ENCODE measurements at places on chromosomes 7 and 10.
A peak's percentile ranks its signal among the peaks of the same experiment; 100 is the strongest.

GRCh38 chr10:27998178-27998953, 513 bp downstream of the ODAD2 start:
- no peak for DNase-seq

DNA sequence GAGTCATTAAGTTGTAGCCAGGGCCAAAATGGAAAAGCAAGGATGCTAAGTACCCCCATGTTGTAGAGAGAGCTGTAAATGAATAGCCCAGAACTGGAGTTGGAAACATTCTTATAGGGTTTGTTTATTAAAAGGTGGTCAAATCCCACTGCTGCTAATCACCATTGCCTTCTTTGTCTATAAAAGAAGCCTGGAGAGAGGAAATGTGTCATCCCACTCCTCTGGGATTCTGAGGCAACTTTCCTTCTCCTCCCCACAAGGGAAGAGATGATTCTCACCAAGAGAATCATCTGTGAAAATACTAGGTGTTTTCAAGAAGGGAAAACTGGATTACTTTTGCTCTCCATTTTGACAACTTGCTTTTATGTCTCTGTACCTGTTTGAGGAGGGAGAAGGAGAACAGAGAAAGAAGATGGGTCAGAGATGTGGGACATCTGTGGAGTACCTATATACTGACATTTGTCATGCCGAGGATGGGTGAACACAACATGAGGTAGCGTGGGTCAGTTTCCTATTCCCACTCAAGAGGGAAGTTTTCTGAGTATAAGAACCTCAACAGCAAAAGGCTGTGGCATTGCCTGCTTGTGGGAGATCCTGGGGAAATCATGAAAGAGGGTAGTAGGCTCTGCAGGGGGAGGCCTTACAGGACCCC, 262.2 kb downstream of the KIF20B start:
- DNase-seq: no peak

DNA sequence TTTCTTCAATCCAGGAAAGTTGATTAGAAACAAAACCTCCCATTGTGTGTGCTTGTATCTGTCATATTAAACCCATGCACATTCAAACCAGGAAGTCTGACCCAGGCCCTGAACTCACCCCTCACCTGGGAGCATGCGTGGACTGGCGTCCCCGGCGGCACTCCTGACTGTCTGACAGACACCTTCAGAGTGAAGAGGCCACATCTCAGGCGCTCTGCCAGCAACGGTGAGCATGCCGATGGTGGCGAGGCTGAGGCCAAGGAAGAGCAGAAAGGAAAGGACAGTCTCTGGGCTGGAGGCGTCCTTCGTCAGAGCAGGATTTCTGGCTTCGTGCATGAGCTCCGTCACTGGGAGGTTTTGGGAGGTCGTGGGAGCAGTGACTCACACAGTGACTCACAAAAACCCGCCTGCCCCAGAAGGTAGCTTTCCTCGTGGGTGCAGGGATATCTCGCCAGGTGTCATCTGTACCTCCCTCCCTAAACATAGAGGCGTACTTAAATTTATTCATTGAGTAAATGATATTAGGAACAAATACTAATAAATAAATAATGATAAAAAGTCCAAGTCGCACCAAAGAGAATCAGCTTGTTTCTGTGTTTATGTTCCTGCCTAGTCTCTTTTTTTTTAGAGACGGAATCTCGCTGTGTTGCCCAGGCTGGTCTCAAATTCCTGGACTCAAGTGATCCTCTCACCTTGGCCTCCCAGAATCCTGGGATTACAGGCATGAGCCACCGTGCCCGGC, 13.5 kb downstream of the IQCE start:
- DNase-seq: no peak

GRCh38 chr10:36738738-36739431, 386.5 kb upstream of the ANKRD30A start:
- no peak for DNase-seq

GRCh38 chr7:148993193-148993592, 35.1 kb downstream of the PDIA4 start:
- DNase-seq: no peak

GRCh38 chr10:104201636-104202035, 30.5 kb downstream of the CFAP43 start:
- DNase-seq: no peak

GRCh38 chr7:825386-825785, 6.9 kb upstream of the SUN1 start:
- DNase-seq: no peak

DNA sequence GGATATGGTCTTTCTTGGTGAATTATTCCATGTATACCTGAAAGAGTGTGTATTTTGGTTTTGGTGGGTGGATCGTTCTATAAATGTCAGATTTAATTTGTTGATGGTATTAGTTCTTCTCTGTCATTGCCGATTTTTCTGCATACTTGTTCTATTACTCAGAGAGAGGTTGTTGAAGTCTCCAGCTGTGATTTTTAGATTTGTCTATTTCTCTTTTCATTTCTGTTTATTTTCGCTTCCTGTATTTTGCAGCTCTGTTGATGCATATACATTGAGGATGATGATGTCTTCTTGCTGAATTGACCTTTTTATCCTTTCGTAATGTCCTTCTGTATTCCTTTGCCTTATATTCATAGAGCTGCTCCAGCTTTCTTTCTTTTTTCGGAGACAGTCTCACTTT, 12.1 kb upstream of the BHLHA15 start:
- no peak for DNase-seq

DNA sequence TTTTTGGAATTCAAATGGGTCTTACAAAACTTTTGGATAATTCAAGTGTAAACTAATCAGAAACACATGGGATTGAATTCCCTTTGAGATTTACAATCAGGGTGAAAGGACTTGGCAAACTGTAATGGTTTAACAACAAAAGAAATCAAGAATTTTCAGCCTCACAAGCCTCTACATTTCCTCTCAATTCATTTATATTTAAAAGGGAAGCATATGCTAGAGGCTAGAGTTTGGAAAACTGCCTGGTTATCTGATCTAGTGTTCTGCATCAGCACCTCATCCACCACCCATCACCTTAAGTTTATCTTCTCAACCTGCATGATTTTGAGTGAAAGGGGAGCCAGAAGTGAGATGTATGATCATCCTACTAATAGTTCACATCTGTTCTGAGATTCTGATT, 120.7 kb downstream of the TES start:
- no peak for DNase-seq

DNA sequence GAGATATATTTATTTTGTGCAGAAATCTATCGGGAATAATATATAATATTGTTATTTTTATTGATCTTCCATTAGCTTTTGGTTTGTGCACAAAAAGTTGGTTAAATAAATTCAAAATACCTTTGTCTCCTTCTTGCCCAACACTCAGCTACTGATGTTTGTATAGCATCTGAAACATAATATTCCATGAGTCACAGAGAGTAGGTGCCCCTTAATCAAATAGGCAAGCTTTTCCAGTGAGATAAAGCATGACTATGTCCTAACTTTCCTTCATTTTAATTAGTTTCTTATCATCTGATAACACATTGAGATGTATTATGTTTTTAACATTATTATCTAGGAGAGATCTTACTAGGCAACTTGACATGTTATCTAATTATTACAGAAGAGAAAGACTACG, 432.2 kb downstream of the KIF20B start:
- no peak for DNase-seq

- DNase-seq: peak; percentile 80
Measured at GRCh38 chr7:105521717-105522463, at the start of gene PUS7. PUS7 (minus strand) TSS chr7:105522271; CDS start chr7:105508512, 13,759 bp downstream.

GRCh38 chr7:103532955-103533354, 86.9 kb upstream of the SLC26A5 start:
- no peak for DNase-seq

DNA sequence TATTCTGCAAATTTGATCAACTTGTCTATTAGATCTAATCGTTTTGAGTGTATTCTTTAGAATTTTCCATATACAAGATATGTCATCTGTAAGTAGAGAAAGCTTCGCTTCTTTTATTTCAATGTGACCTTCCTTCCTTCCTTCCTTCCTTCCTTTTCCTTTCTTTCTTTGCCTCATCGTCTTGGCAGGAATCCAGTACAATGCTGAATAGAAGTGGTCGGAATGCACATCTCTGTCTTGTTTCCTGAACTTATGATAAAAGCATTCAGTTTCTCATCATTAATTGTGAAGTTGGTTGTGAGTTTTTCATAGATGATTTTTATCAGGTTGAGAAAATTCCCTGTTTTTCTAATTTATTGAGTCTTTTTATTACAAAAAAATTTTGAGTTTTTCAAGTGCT, 300.7 kb upstream of the ZNF32 start:
- no peak for DNase-seq

GRCh38 chr7:75945297-75946168, 30.6 kb downstream of the POR start:
- no peak for DNase-seq

DNA sequence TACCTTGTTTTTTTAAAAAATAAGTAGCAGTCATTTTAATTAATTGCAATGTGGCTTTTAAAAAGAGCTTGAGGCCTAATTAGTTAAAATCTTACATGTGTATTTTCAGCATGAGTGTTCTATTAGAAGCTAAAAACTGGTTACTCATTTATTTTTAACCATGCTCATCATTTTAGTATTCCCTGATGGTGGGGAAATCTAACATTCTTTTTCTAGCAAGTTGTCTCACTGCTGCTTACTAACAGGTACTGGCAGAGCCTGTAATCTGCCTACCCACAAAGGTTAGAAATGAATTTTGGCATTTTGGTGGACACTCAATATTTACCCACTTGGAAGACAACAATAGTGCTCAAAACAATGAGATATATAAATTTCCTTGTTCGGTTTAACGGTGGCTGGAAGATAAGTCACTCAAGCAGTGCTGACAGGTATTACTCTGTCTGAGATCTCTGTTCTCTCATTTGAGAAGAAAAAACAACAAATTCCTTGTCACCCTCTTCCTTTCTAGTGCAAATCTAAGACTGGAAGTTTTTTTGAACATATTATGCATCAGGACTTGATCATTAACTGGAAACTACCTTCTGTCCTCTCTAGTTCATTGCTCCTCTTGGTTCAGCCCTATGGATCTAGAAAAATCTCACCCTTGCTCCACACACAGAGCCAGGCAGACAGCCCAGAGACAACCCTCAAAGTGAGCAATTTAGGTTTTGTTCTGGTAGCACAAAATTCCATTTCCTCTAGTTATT, 83.3 kb downstream of the VWDE start:
- DNase-seq: no peak

GRCh38 chr10:119006451-119007210, 22.9 kb upstream of the NANOS1 start:
- DNase-seq: no peak

GRCh38 chr10:100253041-100253440, 14.4 kb downstream of the CWF19L1 start:
- DNase-seq: no peak

DNA sequence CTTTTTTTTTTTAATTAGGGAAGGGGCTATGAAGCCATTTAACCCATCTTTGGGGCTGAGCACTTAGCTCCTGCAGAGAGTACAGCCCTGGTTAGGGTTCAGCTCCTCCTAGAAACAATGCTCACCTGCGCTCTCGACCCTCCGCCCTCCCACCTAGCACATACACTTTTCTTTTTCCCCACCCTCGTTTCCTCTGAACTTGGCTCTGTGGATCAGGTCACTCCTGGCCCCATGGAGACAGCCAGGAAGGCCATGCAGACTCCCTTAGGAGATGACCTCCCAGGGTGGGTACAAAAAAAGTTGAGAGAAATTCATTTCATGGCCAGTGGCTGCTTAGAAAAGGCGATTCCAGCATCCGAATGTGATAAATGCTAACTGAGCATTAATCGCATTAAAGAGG, 15.8 kb downstream of the PAX2 start:
- DNase-seq: no peak

DNA sequence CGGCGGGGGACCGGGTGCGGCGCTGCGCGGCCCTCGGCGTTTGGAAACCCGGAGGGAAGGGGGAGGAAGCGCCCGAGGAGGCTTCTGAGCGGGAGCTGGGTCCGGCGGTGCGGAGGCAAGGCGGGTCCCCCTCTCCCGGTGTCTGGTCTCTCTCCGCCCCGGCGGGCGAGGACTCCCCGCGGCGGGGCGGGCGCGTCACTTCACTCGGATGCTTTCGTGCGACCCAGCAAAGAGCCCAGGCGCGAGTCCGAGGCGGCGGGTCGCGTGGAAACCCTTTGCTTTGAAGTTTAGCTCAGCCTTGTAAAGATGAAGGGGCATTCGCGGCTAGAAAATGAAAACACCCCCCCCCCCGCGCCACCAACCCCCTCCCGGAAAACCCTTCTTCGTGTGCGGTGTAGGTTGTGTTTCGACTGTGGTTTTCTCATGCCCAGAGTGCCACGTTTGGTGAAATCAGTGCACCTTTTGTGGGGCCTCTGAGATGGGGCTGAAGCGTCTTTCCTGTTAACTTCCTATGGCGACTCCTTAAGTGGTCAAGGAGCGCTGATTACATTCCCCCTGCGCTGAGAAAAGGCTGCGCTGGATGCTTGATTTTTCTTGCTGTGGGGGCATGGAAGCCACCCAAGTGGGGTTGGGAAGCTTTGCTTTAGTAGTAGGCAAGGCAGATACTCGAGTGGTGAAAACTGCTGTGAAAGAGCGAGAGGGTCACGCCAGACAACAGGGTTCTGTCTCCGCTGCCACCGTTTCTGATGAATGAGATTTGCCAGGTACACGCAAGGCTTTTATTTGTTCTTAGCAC, 876 bp downstream of the GNAI1 start:
- no peak for DNase-seq

DNA sequence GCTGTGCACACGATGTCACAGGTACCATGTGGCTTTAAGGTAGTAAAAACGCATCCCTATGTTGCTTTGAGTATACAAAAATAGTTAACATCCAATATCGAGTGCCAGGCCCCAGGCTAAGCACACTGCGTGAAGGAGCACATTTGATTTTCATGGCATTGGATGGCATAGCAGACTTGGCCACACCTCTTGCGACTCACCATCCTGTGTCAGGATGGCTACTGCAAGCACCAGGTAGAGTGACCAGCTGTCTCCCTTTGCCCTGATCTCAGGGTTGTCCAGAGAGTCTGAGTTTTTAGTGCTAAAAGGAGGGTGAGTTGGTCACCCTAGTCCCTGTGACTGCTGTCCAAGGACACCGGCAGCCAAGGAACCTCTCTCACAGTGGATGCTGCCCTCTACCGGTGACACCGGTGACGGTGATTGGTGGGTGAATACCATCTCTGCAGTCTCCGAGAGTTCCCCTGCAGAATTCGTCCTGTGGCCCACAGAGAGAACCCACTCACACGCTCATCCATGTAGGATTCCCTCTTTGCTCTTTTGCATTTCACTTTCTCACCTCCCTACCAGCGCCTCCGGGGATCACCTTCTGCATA, 76.1 kb downstream of the BICC1 start:
- DNase-seq: no peak

All from activated T-cell treated with anti-CD3 and anti-CD28 coated beads for 24 hours (primary cell).